NCI-H460 (cell line): ENCODE measurements at places on chromosomes 7 and 10. TPM values are rescaled to one million over a fixed set of nuclear protein-coding genes. Genes with fewer than 3 reads are reported as not detected.

- DNase-seq, result no peak
Observed at GRCh38 chr7:28231176-28231575, 50.6 kb upstream of the JAZF1 start.

GRCh38 chr10:100786591-100786990, 41.2 kb downstream of the PAX2 start:
- DNase-seq, result no peak

GRCh38 chr10:45080331-45080730, 79.6 kb downstream of the ZNF22 start:
- no peak for DNase-seq

- no peak for DNase-seq
Observed at GRCh38 chr7:155831807-155832524, 19.7 kb upstream of the SHH start.

GRCh38 chr7:47807756-47808155, 140.5 kb downstream of the PKD1L1 start:
- DNase-seq, result no peak

GRCh38 chr7:824081-824480, 8.2 kb upstream of the SUN1 start:
- no peak for DNase-seq

GRCh38 chr10:3264161-3264761, 91.7 kb upstream of the PITRM1 start:
- DNase-seq, result no peak

- DNase-seq, result no peak
Observed at GRCh38 chr10:79082631-79083596, 14.1 kb downstream of the ZMIZ1 start.

- DNase-seq, result no peak
Observed at GRCh38 chr7:78370936-78371335, 572.4 kb downstream of the PHTF2 start.

- DNase-seq, result no peak
Observed at GRCh38 chr10:48542471-48543181, 62.2 kb downstream of the ARHGAP22 start.

GRCh38 chr7:157132796-157133195, 5.9 kb upstream of the UBE3C start:
- DNase-seq, result no peak

ETV1 gene
- 68.8 and 81.6 TPM in 2 replicates for total RNA-seq

ZNF853 gene
- 0.55 and 0.59 TPM in 2 replicates for total RNA-seq

CABCOCO1 gene
- total RNA-seq, result 0.22 TPM in 1 of 2 replicates, not detected in the other

C10orf67 gene
- 0.09 TPM in 1 of 2 replicates, not detected in the other for total RNA-seq

ANKIB1 gene
- total RNA-seq, result 23.3 and 31.4 TPM in 2 replicates

PCDH15 gene
- total RNA-seq, result 0.32 and 0.57 TPM in 2 replicates

DOCK4 gene
- total RNA-seq, result 27.7 and 38.0 TPM in 2 replicates

CFAP70 gene
- total RNA-seq, result 0.15 and 0.32 TPM in 2 replicates

LIPJ gene
- total RNA-seq, result not detected in 2 replicates

PDK4 gene
- 5.8 and 6.2 TPM in 2 replicates for total RNA-seq

PRKG1 gene
- 0.81 and 1.0 TPM in 2 replicates for total RNA-seq

PNLIPRP2 gene
- not detected in 2 replicates for total RNA-seq

TRPV5 gene
- total RNA-seq, result not detected in 2 replicates

CYP2C19 gene
- not detected in 2 replicates for total RNA-seq

BMPER gene
- 3.0 and 3.5 TPM in 2 replicates for total RNA-seq

SPDYE16 gene
- not detected in 2 replicates for total RNA-seq
